ENCODE measurements at places on chromosomes 12 and 14.

- H3K4me3 ChIP-seq: no peak overlapping the region
- no peak overlapping the region for H3K27ac ChIP-seq
- H3K36me3 ChIP-seq: no peaks in the 10 kb centered on the region
- DNase-seq: no peak
- no peaks in the 10 kb centered on the region for H3K27me3 ChIP-seq
Measured at GRCh38 chr12:92582893-92583292, 119.9 kb upstream of the PLEKHG7 start.

DNA sequence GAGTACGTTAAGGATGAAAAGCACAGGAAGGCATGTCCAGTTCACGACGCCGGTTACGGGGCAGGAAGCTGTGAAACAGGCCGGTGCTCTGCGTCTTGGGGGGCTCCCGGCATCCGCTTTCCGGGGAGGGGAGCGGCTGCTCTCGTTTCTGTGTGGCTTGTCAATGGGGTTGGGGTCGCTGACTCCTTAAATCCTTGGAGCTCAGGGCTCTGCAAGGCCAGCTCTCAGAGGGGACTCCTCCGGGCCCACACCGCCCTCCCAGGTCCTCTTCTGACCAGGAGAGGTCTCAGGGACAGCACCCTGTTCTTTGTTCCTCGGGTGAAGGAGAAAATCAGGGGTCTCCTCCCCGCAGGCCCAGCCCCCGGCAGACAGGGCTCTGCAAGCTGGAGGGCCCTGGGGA is 78.1 kb downstream of the GALNT9 start:
- H3K27me3 ChIP-seq: no peaks in the 10 kb centered on the region
- no peak overlapping the region for H3K4me3 ChIP-seq
- no peak for DNase-seq
- no peak overlapping the region for H3K27ac ChIP-seq
- H3K36me3 ChIP-seq: no peaks in the 10 kb centered on the region
- no peaks in the 10 kb centered on the region for H3K4me1 ChIP-seq

- no peak for DNase-seq
- H3K4me1 ChIP-seq: peaks cover 4% of the 10 kb centered on the region
- no peaks in the 10 kb centered on the region for H3K27me3 ChIP-seq
- no peaks in the 10 kb centered on the region for H3K36me3 ChIP-seq
- no peak overlapping the region for H3K27ac ChIP-seq
Measured at GRCh38 chr14:85057221-85057620, 472.7 kb upstream of the FLRT2 start.

DNA sequence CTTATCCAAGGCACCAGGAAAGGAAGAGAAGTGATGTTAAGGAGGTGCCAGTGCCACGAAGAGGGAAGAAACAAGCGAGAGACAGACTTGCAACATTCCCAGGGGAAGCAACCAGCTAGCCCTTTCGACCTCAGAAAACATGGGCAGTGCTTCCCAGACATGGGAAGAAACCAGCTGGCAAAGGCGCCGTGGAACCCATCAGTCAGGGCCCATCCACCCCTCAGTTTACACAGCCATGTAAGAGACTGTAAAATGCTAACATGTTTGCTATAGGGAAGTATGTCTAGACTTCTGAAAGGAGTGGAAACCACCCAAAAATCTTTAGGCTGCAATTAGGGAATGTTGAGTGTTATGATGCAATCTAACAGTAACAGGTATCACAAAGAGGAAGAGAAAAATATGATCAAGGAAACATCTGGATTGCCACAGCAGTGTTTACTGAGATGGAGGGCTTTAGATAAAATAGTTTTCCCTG is 26.3 kb downstream of the ANAPC5 start:
- H3K27ac ChIP-seq: no peak overlapping the region
- no peak for DNase-seq
- peaks cover 60% of the 10 kb centered on the region for H3K36me3 ChIP-seq
- H3K4me1 ChIP-seq: no peaks in the 10 kb centered on the region
- no peaks in the 10 kb centered on the region for H3K27me3 ChIP-seq

- no peak overlapping the region for H3K27ac ChIP-seq
- H3K4me1 ChIP-seq: no peaks in the 10 kb centered on the region
- H3K36me3 ChIP-seq: peaks cover 40% of the 10 kb centered on the region
Measured at GRCh38 chr12:57057067-57057751, 7.3 kb upstream of the MYO1A start.

- H3K36me3 ChIP-seq: no peaks in the 10 kb centered on the region
- no peak for DNase-seq
- H3K27me3 ChIP-seq: no peaks in the 10 kb centered on the region
- H3K4me1 ChIP-seq: no peaks in the 10 kb centered on the region
- no peak overlapping the region for H3K4me3 ChIP-seq
Measured at GRCh38 chr12:116333402-116333801, 55.9 kb upstream of the MED13L start.

GRCh38 chr14:67547224-67547780 is 14.2 kb downstream of the PLEKHH1 start:
- no peak for DNase-seq
- no peaks in the 10 kb centered on the region for H3K4me1 ChIP-seq
- no peak overlapping the region for H3K4me3 ChIP-seq
- no peak overlapping the region for H3K27ac ChIP-seq
- H3K27me3 ChIP-seq: peaks cover 2% of the 10 kb centered on the region

DNA sequence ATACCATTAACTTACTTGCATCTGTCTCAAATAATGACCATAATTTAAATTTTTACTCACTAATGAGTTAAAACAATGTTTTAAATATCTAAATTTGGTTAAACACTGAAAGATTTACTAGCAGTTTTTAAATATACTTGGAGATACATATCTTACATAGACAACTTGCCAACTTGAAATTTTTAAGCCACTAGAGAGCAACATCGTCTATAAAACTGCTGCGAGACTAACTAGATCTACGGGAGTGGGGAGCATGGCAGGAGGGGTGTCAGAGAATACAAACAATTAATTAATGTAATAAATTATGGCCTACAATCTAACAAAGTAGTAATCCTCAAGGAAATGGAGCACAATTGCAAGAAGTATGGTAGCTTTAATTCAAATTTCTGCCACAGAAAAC is 120.4 kb downstream of the LRRIQ1 start:
- no peak overlapping the region for H3K4me3 ChIP-seq
- no peaks in the 10 kb centered on the region for H3K27me3 ChIP-seq
- peak; percentile 22 for DNase-seq
- H3K36me3 ChIP-seq: no peaks in the 10 kb centered on the region
- no peaks in the 10 kb centered on the region for H3K4me1 ChIP-seq
- H3K27ac ChIP-seq: no peak overlapping the region

DNA sequence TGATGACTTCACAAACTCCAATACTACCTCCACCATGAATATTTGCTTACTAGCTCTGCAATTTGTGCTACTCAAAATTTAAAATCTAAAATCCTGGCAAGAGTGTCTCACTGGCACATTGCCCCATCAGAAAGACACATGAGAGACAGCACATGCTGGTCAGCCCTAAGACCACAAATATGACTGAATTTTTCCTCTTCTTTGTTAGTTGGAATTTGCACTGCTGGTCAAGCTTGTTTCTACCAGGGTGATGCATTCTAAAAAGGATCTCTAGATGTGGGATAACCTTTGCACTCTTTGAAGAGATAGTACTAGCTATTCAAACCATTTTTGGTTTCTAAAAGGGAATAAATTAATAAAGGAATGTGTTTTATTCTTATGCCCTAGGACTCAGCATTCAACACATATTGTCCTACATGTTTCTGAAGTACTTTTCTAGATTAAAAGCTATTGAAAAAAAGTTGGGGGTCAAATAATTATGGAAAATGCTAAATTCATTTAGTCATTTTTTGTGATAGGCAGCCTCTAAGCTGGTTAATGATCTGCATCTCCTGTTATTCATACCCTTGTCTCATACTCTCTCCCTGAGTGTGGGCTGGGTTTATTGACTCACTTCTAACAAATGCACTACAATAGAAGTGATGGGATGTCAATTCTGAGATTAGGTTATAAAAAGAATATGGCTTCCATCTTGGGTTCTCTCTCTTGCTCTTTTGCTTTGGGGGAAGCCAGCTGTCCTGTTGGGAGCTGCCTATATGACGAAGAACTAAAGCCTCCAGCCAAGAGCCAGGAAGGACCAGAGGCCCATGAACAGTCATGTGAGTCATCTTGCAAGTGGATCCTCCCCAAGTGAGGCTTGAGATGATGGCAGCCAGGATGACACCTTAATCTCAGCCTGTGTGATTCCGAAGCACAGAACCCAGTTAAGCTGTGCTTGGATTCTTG is 211.5 kb upstream of the CRY1 start:
- H3K27me3 ChIP-seq: peaks cover 3% of the 10 kb centered on the region
- H3K27ac ChIP-seq: no peak overlapping the region
- no peak for DNase-seq
- no peaks in the 10 kb centered on the region for H3K36me3 ChIP-seq
- H3K4me3 ChIP-seq: no peak overlapping the region

GRCh38 chr12:40020261-40020691 is 85.6 kb downstream of the SLC2A13 start:
- H3K36me3 ChIP-seq: no peaks in the 10 kb centered on the region
- DNase-seq: no peak
- no peak overlapping the region for H3K4me3 ChIP-seq
- H3K27ac ChIP-seq: no peak overlapping the region
- H3K27me3 ChIP-seq: no peaks in the 10 kb centered on the region
- peaks cover 8% of the 10 kb centered on the region for H3K4me1 ChIP-seq

GRCh38 chr12:64656429-64656828 is 46.1 kb downstream of the RASSF3 start:
- no peak for DNase-seq
- no peaks in the 10 kb centered on the region for H3K36me3 ChIP-seq
- H3K27ac ChIP-seq: no peak overlapping the region
- no peak overlapping the region for H3K4me3 ChIP-seq
- H3K27me3 ChIP-seq: no peaks in the 10 kb centered on the region
- H3K4me1 ChIP-seq: peaks cover 5% of the 10 kb centered on the region

DNA sequence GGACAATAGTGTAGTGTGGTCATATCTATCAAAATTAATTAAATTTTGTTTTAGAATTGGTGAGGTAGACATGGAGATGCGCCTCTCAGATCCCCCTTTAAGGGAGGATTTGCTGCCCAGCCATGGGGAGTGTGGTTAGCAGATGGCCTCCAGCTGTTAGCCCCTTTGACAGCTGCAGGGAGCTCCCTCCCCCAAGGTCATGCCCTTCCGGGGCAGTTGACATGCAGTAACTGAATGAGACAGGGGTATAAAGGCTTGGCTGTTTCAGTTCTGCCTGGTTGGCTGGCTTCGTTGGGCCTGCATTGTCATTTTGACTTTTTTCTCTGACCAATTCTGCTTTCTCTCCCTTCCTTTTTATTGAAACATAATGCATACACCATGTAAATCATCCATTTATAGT is 291.5 kb upstream of the SRRM4 start:
- no peaks in the 10 kb centered on the region for H3K36me3 ChIP-seq
- no peak overlapping the region for H3K4me3 ChIP-seq
- DNase-seq: no peak
- H3K4me1 ChIP-seq: no peaks in the 10 kb centered on the region
- H3K27ac ChIP-seq: no peak overlapping the region

GRCh38 chr12:20097626-20098025 is 270.7 kb upstream of the PDE3A start:
- H3K36me3 ChIP-seq: no peaks in the 10 kb centered on the region
- no peak overlapping the region for H3K4me3 ChIP-seq
- H3K4me1 ChIP-seq: peaks cover 16% of the 10 kb centered on the region

DNA sequence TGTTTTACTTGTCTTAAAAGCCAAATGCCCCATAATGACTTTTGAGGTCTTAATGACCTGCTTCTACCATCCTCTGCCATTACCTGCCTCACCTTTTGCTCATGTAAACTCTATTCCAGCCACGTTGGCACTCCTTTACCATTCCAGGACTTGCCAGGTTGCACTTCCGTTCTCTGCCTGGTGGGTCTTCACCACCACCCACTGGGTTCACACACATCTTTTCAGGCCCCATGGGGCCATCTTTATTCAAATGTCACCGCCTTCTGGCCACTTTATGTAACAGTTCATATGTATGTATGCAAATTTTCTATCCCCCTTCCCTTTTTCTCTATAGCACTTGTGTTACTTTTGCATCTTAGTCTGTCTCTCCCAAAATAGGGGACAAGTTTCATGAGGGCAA is 57.7 kb downstream of the ATP2A2 start:
- no peak for DNase-seq
- no peak overlapping the region for H3K27ac ChIP-seq
- peaks cover 97% of the 10 kb centered on the region for H3K36me3 ChIP-seq
- no peak overlapping the region for H3K4me3 ChIP-seq
- no peaks in the 10 kb centered on the region for H3K27me3 ChIP-seq

GRCh38 chr12:79895071-79895470 is 39.8 kb downstream of the PPP1R12A start:
- no peak overlapping the region for H3K4me3 ChIP-seq
- H3K27ac ChIP-seq: no peak overlapping the region
- no peaks in the 10 kb centered on the region for H3K27me3 ChIP-seq
- no peaks in the 10 kb centered on the region for H3K36me3 ChIP-seq
- DNase-seq: no peak
- peaks cover 20% of the 10 kb centered on the region for H3K4me1 ChIP-seq

DNA sequence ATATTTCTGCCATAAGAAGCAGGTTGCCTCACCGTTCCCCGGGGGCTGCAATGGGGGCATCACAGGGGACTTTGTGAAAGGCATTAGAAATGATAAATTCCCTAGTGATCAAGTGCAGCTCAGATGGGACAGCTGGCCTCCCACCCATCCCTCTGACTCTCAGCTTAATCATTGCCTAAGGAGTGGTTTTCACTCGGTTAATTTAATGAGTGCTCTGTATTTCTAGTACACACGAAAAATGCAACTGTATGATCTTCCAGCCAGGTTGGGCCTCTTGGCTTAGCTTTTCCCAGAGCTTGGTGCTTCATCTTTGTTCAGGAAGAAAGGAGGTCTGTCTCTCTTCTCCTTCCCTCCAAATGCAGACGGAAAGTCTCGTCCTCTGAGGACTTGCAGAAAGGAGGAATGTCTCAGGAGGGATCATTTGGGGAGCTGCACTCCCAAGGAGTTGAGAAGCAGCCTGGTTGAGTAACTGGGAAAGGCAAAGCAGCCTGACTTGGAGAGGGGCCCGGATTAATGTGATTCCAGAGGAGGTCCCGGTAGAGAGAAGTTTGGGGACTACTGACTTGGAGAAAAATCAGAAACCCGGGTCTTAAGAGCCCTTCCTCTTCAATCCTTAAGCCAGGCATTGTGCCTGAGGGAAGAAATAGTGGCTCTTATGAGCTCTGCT is 7.2 kb downstream of the CD9 start:
- H3K4me3 ChIP-seq: no peak overlapping the region
- no peaks in the 10 kb centered on the region for H3K27me3 ChIP-seq
- peak; percentile 86 for DNase-seq
- H3K27ac ChIP-seq: no peak overlapping the region
- peaks cover 12% of the 10 kb centered on the region for H3K4me1 ChIP-seq
- H3K36me3 ChIP-seq: no peaks in the 10 kb centered on the region

GRCh38 chr12:62860020-62860419 is 74.9 kb downstream of the PPM1H start:
- H3K36me3 ChIP-seq: no peaks in the 10 kb centered on the region
- no peaks in the 10 kb centered on the region for H3K27me3 ChIP-seq
- DNase-seq: no peak
- peak overlapping the region; percentile 40 for H3K27ac ChIP-seq
- H3K4me1 ChIP-seq: peaks cover 50% of the 10 kb centered on the region

GRCh38 chr14:64187331-64187730 is 106.8 kb downstream of the ESR2 start:
- no peaks in the 10 kb centered on the region for H3K36me3 ChIP-seq
- no peaks in the 10 kb centered on the region for H3K27me3 ChIP-seq
- no peak overlapping the region for H3K27ac ChIP-seq
- H3K4me3 ChIP-seq: no peak overlapping the region
- no peak for DNase-seq

Data from osteoblast (primary cell).